Activated naive CD4-positive, alpha-beta T cell treated with Interleukin-2 at 50 U/mL for 16 hours (primary cell): ENCODE measurements at places on chromosomes 3 and 15.
A peak's percentile ranks its signal among the peaks of the same experiment; 100 is the strongest.

GRCh38 chr15:33198541-33198940 is 4.0 kb upstream of the FMN1 start:
- DNase-seq, result no peak

DNA sequence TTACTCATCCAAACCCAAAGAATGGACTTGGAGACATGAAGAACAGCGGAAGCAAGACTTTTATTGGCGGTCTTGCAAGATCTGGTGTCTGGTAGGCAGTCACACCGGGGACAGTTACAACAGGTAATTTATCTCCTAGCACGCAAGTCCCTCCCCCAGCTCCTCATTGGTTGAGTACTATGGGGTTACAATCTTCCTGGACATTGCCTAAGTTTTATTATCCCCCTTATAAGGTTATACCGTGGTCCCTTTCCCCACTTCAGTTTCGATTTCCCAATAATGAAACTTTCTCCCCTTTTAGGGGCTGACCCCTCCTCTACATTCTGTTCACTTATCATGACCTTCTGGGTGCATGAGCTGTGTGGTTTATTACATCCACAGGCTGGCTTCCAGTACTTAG is 18.7 kb downstream of the ARL8B start:
- no peak for DNase-seq

GRCh38 chr3:35745802-35746484 is 106.6 kb downstream of the ARPP21 start:
- no peak for DNase-seq

GRCh38 chr15:52689562-52689961 is 10.4 kb upstream of the ATOSA start:
- no peak for DNase-seq

DNA sequence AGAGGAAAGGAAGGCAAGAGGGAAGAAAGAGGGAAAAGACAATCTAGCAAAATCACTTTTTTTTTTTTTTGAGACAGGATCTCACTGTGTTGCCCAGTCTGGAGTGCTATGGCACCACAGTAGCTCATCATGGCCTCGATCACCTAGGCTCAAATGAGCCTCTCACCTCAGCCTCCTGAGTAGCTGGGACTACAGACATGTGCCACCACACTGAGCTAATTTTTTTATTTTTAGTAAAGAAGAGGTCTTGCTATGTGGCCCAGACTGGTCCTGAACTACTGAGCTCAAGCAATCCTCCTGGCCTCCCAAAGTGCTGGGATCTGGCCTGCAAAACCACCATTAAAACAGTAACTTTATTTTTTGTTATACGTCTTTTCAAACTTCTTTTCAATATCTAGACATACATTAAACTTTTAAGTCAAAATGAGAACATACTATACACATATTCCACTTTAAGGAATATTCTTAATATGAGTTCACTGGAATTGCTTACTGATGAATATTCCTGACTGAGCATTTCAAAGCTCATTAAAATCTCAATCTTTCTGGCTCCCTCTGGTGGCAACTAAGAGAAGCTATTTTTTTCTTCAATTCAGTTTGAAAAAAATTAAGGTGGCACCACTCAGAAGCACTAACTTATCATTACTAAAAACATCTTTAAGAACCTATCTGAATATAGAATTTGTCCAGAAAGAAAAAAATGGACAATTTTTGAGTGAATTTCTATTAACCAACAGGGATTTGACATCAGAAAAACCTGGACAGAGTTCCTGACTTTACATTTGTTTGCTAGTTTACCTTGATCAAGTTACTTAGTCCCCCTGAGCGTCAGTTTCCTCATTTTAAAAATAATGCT is 40.9 kb downstream of the UACA start:
- DNase-seq, result no peak

DNA sequence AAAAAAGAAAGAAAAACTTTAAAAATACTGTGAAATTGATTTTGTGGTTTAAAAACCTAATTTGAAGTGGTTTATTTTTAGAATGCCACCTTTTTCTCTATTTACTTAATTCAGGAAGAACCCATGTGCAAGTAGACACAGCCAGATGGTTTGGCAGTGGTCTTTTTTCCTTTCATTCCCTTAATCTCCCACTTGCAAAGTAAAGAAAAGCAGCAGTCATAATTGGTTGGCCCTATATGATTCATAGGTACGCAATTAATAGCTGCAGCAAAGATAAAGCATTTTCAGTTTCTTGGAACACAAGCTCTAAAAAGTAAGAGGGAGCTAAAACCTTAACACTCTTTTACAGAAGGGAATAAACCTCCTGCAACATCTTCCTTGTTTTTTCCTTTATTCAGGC is 115.3 kb downstream of the MECOM start:
- no peak for DNase-seq

DNA sequence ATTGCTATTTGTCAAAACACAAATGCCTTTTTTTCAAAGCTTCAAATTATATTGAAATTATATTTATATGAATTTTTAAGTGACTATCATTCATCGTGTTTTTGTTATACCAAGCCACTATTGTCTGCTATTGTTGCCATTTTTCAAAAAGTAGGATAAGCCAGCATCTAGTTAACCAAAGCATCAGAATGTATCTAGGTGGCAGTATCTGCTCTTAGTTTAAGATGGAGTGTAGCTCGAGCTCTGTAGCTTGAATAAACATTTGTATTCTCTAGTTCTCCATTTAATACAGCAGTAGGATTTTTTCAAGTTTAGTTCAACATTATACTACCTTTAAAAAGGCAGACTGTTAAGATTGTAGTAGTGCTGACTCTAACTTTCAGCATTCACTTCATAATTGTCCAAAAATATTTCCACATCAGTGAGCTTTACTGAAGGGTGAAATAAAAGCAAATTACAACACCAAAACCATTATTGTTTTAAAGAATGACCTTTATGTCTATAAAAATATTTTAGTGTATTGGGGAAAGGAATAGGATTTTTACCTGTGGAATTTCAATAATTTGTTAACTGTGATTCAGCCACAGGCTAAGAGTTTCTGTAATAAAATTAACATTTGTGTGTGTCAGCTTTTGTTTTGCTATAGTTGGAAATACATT is 19.6 kb upstream of the C15orf61 start:
- DNase-seq, result no peak

- DNase-seq, result no peak
These were observed 70.1 kb downstream of the SUCNR1 start for GRCh38 chr3:151943539-151943938.

DNA sequence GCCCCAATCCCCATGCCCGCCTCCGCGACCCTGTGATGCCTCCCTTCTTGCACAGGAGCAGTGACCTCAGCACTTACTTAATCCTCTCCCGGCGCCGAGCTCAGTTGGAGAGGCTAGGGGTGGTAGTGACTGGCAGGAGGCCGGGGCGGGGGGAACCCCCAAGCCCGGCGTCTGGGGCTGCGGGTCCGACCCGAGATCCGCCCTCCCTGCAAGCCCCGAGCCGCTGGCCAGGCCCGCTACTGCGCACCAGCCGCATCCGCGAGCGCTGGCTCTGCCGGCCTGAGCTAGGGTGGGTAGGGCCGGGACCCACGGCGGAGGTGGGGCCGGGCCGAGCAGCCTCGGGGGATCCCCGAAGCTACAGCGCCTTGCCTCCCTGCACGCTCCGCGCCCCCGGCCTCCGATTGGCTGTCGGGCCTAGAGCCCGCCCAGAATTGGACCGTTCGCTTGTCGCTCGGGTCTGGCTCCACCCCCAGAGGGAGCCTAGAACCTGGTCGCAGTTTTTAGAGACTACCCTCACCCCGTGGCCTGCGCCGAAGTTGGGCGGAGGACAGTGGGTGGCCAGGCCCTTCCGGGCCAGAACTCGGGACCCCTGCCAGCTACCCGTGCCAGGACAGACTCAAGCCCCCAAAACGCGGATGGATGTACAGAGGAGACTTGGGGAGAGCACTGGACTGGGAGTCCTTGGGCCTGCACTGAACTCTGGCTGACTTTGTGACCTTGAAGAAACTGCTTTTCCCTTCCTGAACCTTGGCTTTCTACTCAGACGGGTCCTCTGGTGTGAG is at the start of gene C3orf18:
C3orf18 (minus strand) TSS at position 362 of the 782 bp plus-strand sequence. CDS start 2,048 bp downstream, outside the sequence.
- peak; percentile 97 for DNase-seq

- DNase-seq, result peak; percentile 51
These were observed 25.7 kb downstream of the RPLP1 start for GRCh38 chr15:69478259-69478781.

GRCh38 chr3:24829629-24830229 is 335.1 kb upstream of the THRB start:
- DNase-seq, result no peak

DNA sequence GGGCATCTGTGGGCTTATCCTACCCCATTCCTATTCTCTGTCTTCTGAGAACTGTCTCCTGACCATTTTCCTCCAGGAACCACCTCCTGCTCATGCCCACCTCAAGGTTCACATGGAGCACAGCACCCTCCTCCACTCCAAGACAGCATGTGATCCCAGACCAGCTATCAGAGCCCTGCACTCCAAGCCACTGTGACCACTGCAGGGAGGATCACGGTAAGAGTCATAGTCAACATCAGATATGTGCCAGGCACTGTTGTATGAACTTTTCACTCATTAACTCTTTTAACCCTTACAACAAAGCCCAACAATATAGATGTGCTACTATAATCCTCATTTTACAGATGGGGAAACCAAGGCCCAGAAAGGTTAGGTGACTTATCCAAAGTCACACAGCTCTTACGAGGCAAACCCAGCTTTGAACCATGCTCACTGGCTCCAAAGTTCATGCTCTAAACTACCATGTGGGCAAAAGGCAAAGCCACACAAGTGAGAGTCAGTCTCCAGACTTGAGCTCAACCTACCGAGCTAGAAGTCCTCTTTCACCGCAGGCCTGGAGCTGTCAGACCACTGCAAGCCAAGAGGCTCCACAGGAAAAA is 115.1 kb upstream of the IQSEC1 start:
- no peak for DNase-seq

DNA sequence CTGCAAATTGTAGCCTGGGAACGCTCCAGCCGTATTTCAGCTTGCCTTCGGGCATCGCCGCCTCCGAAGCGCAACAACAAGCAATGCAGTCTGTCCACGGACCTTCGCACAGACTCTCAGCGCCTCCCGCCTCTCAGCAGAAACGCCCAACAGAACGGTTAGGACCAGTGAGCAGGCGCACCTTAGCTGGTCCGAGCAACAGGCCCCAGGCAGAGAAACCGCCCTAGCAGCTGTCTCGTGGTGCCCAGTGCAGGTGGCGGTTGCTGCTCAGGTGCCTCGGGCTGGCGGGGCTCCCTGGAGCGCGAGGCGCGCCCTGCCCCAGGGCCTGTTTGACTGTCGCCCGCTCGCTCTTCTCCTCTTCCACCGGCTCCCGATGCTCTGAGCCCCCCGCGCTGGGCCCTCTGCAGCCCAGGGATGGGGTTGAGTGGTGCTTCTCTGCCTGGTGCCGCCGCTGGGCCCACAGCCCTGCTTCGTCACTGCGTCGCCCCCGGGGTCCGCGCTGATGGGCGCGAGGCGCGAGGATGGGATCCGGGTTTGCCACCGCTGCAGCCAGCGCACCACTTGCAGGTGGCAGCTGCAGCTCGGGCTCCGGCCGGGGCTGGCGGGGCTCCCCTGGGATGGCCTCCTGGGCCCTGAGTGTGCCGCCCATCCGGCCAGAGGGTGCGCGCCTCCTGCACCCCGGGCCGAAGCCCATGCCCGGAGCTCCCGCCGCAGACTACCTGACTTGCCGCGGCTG is 268.4 kb upstream of the FRG2C start:
- no peak for DNase-seq

DNA sequence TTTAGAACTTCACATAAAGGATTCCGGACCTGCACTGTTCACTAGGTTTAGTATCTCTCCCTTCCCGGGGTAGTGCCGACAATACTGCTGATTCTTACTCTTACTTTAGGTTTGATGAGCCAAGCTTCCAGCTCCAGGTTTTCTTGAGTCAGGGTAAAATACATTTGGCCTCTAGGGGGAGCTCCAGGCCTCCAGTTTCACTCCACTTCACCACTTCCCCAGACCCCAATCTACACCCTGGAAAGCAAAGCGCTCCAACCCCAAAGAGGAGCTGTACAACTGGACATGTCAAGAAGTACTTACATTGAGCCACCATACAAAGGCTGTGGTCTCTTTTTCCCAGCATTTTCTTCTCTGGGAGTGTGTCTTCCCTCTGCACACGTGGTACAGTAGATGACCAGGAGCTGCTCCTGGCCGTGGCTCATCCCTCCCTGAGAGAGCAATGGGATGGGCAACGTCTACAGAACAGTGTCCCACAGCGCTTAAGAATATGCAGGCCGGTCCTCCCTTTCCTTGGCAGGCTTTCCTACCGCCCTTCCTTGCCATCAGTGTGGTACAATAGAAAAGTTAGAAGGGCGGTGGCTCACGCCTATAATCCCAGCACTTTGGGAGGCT is 93.9 kb upstream of the CCDC80 start:
- DNase-seq, result peak; percentile 60
